NCI-H187 treated with DMSO at 0.1 percent for 48 hours (cell line): ENCODE measurements at places on chromosomes 16 and 17.

DNA sequence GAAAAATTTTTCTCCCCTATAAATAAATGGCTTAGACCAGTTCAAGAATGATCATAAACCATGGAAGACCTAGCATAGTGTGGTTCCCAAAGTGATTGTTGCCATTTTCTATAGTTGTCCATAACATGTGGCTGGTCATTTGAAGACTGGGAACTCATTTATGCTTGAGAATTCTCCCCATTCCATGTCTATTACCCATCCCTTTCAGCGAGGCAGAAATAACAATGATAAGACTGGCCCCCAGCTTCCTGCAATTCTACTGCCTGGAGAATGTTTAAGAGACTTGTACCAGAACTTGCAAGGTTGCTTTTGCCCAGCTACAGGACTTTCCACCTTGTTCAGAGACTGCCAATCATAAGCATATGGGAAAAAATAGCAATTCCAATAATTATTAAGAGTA is 146.5 kb upstream of the CDH11 start:
- no peak for DNase-seq

DNA sequence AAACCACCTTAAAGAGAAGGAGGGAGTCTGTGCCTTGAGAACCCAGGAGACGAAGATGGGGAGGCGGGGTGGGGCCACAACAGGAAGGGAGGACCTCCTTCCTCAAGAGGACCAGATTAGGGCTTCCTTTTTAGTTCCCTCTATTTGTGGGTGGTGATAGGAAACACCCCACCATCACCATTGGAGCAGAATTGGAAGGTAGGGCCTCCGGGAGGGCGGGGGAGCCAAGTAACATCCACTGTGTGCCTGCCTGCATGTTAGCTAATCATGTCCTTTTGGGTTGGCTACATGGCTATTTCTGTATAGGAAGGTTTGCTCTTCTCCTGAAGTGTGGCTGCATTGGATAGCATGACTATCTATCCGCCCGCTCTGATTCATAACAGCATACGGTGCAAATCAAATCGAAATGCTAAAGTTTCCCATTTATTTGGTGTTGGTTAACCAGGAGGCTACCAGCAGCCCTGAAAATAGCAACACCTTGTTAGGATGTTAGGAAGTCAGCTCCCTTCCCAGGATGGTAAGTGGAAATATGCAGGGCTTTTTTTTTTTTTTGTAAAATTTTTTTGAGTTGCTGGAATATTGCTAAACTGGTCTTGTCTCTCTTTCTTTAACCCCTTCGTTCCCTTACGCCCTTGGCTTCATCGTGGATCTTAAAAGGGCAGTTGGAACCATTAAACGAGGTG is 4.2 kb downstream of the SYT17 start:
- DNase-seq = no peak

GRCh38 chr17:77875051-77875780 is 83.3 kb upstream of the TNRC6C start:
- DNase-seq = no peak

DNA sequence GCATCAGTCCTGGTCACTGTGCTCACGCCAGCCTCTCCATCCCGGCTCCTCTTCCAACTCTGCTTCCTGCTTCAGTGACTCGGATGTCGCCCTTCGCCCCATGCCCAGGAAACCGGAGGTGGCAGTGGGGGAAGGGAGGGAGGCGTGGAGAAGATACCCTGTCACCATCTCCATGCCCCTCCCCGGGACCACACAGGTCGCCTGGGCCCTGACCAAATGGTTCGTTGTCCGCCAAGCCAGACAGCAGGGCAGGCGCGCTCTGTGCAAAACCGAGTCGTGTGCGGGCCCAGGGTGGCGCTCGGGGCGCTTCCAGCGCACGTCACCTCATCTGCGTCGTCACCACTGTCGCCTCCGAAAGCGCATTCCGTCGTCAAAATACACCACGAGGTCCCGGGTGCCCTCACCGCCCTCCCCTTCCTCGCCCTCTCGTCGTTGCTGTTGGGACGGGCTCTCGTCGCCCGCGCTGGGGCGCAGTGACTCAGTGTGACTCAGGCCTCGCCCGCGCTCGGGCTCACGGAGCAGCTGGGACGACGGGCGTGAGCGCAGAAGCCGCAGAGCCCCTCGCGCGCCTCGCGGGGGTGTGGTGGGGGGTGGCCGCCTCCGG is 39.2 kb downstream of the ZNF778 start:
- no peak for DNase-seq

DNA sequence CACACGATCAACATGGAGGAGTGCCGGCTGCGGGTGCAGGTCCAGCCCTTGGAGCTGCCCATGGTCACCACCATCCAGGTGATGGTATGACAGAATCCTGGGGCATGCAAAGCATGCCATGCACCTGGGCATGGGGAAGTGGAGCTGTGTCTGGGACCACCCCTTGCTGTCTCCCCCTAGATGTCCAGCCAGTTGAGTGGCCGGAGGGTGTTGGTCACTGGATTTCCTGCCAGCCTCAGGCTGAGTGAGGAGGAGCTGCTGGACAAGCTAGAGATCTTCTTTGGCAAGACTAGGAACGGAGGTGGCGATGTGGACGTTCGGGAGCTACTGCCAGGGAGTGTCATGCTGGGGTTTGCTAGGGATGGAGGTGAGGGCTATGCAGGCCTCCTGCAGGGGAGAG is 6.7 kb downstream of the IFI35 start:
- no peak for DNase-seq

GRCh38 chr16:10557750-10558149 is 22.6 kb downstream of the EMP2 start:
- no peak for DNase-seq
